CD4-positive, alpha-beta T cell (primary cell): ENCODE measurements at places on chromosomes 11 and 22. TPM values are rescaled to one million over a fixed set of nuclear protein-coding genes. Genes with fewer than 3 reads are reported as not detected.

GRCh38 chr11:119794141-119794665 lies 65.2 kb upstream of the NECTIN1 start:
- no peak overlapping the region for H3K27ac ChIP-seq
- DNase-seq: no peak
- no peaks in the 10 kb centered on the region for H3K36me3 ChIP-seq

GRCh38 chr11:127074151-127074761 lies 73.7 kb upstream of the KIRREL3 start:
- H3K36me3 ChIP-seq: no peaks in the 10 kb centered on the region
- no peak overlapping the region for H3K4me3 ChIP-seq
- H3K27ac ChIP-seq: no peak overlapping the region
- H3K4me1 ChIP-seq: no peaks in the 10 kb centered on the region
- no peak for DNase-seq
- H3K27me3 ChIP-seq: no peaks in the 10 kb centered on the region

- DNase-seq: peak; percentile 95
- H3K36me3 ChIP-seq: peaks cover 32% of the 10 kb centered on the region
- peak within 1 kb of the TSS; percentile 87 for H3K4me3 ChIP-seq
- H3K4me1 ChIP-seq: peaks cover 18% of the 10 kb centered on the region
- peak within 1 kb of the TSS; percentile 92 for H3K27ac ChIP-seq
Measured at GRCh38 chr11:10857709-10858438, at the start of gene ZBED5. Gene ZBED5, minus strand, starts transcription at chr11:10858053. Its CDS starts 3,108 bp downstream, at chr11:10854945.

The PATE2 gene
- total RNA-seq: not detected

- H3K27me3 ChIP-seq: no peaks in the 10 kb centered on the region
- peaks cover 25% of the 10 kb centered on the region for H3K4me1 ChIP-seq
- DNase-seq: no peak
- no peak overlapping the region for H3K4me3 ChIP-seq
- H3K36me3 ChIP-seq: peaks cover 22% of the 10 kb centered on the region
- no peak overlapping the region for H3K27ac ChIP-seq
Measured at GRCh38 chr11:66846671-66847091, 3.4 kb downstream of the RCE1 start.

The F2 gene
- total RNA-seq: not detected

The MPPED2 gene
- total RNA-seq: 1.7 TPM

The PRDM11 gene
- 2.5 TPM for total RNA-seq

- DNase-seq: no peak
- H3K27ac ChIP-seq: peak overlapping the region; percentile 1
- H3K27me3 ChIP-seq: no peaks in the 10 kb centered on the region
- no peaks in the 10 kb centered on the region for H3K4me1 ChIP-seq
- H3K4me3 ChIP-seq: no peak overlapping the region
Measured at GRCh38 chr22:23256986-23257888, 76.9 kb downstream of the BCR start.

- no peak for DNase-seq
- H3K36me3 ChIP-seq: peaks cover 89% of the 10 kb centered on the region
- no peak overlapping the region for H3K27ac ChIP-seq
- H3K4me1 ChIP-seq: no peaks in the 10 kb centered on the region
- H3K27me3 ChIP-seq: no peaks in the 10 kb centered on the region
- H3K4me3 ChIP-seq: no peak overlapping the region
Measured at GRCh38 chr11:47786373-47786772, 19.2 kb upstream of the FNBP4 start.

The RIMBP3B gene
- total RNA-seq: 0.36 TPM

The CTSW gene
- total RNA-seq: 20.6 TPM

DNA sequence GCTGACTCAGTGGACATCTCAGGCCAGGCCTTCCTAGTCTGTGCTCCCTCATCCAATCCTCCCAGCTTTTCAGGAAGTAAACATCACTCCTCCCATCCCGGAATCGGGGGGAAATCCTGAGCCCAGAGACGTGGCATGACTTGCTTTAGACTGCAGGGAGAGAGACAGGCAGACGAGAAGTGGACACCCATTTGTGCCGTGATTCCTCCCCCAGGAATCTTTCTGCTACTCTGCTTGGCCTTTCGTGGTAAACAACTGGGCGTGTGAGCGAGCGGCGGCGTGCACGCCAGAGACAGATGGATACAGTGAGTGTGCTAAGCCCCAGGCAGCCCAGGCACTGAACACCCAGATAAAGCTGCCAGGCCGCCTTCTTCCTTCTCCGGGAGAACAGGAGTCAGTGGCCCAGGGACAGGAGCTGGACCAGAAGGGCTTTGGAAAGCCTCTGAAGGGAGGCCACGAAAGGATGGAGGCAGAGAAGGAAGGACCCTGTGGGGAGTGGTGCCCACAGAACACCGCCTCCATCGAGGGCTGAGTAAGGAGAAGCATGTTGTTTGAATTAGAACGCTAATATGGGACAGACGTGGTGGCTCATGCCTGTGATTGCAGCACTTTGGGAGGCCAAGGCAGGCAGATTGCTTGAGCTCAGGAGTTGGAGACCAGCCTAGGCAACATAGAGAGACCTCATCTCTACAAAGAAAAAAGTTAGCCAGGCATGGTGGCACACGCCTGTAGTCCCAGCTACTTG lies 53.0 kb upstream of the PRR5 start:
- H3K36me3 ChIP-seq: no peaks in the 10 kb centered on the region
- DNase-seq: no peak
- no peak overlapping the region for H3K27ac ChIP-seq

- DNase-seq: no peak
- H3K27me3 ChIP-seq: no peaks in the 10 kb centered on the region
- H3K36me3 ChIP-seq: no peaks in the 10 kb centered on the region
- no peak overlapping the region for H3K4me3 ChIP-seq
Measured at GRCh38 chr11:75548595-75549272, 13.3 kb upstream of the SERPINH1 start.

The SELENOM gene
- total RNA-seq: 78.0 TPM

The FGF19 gene
- not detected for total RNA-seq

The CARNS1 gene
- 10.0 TPM for total RNA-seq

DNA sequence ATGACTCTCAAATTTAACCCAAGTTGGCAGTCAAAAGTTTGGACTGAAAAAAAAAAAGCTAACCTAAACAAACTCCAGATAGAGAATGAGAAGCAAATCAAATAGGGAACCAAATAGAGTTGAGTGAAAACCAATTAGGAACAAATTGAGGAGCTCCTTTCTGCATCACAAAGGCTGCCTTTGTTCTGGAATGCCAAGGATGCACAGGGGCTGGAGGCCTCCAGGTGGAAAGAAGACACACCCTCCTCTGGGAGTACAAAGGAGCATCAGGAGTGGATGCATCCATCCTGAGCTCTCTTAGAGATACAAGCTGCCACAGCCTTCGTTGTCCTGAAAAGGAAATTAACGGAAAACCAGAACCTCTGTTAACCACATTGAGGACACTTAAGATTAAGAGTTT lies 73.3 kb downstream of the MRGPRX1 start:
- H3K27me3 ChIP-seq: peaks cover 3% of the 10 kb centered on the region
- no peak overlapping the region for H3K27ac ChIP-seq
- no peaks in the 10 kb centered on the region for H3K4me1 ChIP-seq
- DNase-seq: no peak

The OR51B4 gene
- total RNA-seq: not detected

DNA sequence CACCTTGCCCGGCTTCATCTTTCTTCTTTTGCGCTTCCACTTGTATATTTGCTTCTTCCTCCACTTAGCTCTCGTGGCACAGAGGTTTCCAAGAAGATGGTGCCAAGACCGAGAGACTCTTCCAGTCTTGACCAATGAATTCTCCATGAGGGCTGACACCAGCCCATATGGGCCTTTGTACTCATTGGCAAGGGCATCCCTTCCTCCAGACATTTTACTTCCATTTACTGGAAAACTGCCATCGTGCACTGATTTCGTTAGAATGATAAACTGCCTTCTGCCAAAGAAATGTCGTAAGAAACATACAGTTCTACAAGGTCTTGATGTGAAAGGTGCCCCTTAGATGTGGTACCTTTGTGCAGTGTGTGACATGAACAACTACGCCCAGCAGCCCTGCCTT lies 4.7 kb upstream of the MIEF1 start:
- no peak for DNase-seq
- no peak overlapping the region for H3K27ac ChIP-seq
- H3K27me3 ChIP-seq: no peaks in the 10 kb centered on the region
- peaks cover 19% of the 10 kb centered on the region for H3K4me1 ChIP-seq
- no peaks in the 10 kb centered on the region for H3K36me3 ChIP-seq

DNA sequence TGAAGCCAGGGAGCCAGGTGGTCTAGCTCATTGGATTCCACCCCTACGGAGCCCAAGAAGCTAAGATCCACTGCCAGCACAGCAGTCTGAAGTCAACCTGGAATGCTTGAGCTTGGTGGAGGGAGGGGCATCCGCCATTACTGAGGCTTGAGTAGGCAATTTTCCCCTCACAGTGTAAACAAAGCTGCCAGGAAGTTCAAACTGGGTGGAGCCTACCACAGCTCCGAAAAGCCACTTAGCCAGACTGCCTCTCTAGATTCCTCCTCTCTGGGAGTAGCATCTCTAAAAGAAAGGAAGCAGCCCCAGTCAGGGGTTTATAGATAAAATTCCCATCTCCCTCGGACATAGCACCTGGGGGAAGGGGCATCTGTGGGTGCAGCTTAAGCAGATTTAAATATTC lies 620.3 kb downstream of the NELL1 start:
- no peaks in the 10 kb centered on the region for H3K4me1 ChIP-seq
- DNase-seq: no peak
- no peak overlapping the region for H3K27ac ChIP-seq
- no peaks in the 10 kb centered on the region for H3K27me3 ChIP-seq
- H3K4me3 ChIP-seq: no peak overlapping the region

DNA sequence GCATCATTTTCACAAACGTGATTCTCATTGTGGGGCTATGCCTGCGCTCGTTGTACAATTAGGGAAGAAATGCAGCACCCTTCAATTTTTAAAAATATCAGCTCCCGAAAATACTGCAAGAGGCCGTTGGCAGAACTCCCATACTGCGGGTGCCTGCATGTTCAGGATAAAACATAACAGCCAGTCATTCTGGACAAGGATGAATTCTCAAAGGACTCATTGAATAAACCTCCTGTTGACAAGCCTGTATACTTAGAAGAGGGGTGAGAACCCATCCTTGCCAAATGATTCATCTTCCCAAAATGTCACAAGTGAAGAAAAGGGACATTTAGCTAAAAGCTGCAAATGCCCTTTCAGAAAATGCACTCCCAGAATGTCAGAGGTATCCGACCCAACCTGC lies 141.9 kb downstream of the CSNK2A3 start:
- no peak for DNase-seq
- no peak overlapping the region for H3K27ac ChIP-seq
- no peaks in the 10 kb centered on the region for H3K36me3 ChIP-seq
- H3K4me1 ChIP-seq: no peaks in the 10 kb centered on the region
- H3K27me3 ChIP-seq: no peaks in the 10 kb centered on the region
- H3K4me3 ChIP-seq: no peak overlapping the region

- DNase-seq: no peak
- no peaks in the 10 kb centered on the region for H3K4me1 ChIP-seq
- H3K27me3 ChIP-seq: peaks cover 5% of the 10 kb centered on the region
- no peak overlapping the region for H3K27ac ChIP-seq
- no peak overlapping the region for H3K4me3 ChIP-seq
Measured at GRCh38 chr11:110000850-110001249, 92.3 kb upstream of the ZC3H12C start.

The SLC17A6 gene
- total RNA-seq: not detected

DNA sequence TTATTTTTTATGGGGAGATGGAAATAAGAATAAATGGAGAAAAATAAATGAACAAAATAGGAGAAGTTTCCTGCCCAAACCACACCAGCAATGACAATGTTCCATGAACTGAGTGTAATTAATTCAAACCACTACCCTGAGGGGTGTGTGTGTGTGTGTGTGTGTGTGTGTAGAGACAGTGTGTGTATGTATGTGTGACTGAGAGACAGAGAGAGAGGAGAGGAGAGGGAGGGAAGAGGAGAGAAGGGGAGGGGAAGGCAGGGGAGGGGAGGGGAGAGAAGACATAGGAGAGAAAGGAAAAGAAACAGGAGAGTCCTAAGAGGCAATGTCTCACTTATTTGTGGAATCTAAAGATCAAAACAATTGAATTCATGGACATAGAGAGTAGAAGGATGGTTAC lies 65.0 kb upstream of the POU2AF1 start:
- no peak overlapping the region for H3K4me3 ChIP-seq
- no peaks in the 10 kb centered on the region for H3K36me3 ChIP-seq
- H3K4me1 ChIP-seq: peaks cover 15% of the 10 kb centered on the region

- DNase-seq: no peak
- no peak overlapping the region for H3K4me3 ChIP-seq
- no peaks in the 10 kb centered on the region for H3K36me3 ChIP-seq
- no peaks in the 10 kb centered on the region for H3K4me1 ChIP-seq
Measured at GRCh38 chr11:110409174-110409573, 20.6 kb upstream of the FDX1 start.

The TMEM132A gene
- total RNA-seq: not detected

- no peak overlapping the region for H3K4me3 ChIP-seq
- no peaks in the 10 kb centered on the region for H3K27me3 ChIP-seq
- no peak overlapping the region for H3K27ac ChIP-seq
- no peaks in the 10 kb centered on the region for H3K36me3 ChIP-seq
- DNase-seq: no peak
Measured at GRCh38 chr11:108587109-108587508, 6.5 kb downstream of the EXPH5 start.

The GGT5 gene
- not detected for total RNA-seq
